ENCODE measurements at places on chromosomes 3 and 15.

DNA sequence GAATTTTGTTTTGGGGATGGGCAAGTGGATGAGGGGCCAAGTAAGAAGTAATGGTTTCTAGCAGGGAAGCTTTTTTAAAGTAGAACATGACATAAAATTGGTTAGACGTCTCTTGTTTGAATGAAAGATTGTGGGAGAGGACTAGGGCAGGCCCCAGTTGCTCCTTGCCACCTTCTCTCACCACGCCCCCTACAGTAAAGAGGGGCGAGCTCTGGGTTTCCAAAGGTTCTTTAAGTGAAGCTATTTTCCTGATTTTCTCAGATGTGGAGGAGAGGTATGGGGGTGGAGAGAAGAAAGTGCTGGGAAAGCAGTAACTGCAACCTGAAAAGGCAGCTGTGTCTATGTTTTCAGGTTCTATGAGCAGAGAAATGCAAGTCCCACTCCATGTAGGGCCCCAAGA is 32.6 kb upstream of the SKIL start:
- no peak for DNase-seq

- no peak for DNase-seq
Observed at GRCh38 chr3:186938716-186939115, 8.4 kb downstream of the ST6GAL1 start.

GRCh38 chr15:96774216-96774615 is 443.7 kb downstream of the NR2F2 start:
- DNase-seq, result no peak

DNA sequence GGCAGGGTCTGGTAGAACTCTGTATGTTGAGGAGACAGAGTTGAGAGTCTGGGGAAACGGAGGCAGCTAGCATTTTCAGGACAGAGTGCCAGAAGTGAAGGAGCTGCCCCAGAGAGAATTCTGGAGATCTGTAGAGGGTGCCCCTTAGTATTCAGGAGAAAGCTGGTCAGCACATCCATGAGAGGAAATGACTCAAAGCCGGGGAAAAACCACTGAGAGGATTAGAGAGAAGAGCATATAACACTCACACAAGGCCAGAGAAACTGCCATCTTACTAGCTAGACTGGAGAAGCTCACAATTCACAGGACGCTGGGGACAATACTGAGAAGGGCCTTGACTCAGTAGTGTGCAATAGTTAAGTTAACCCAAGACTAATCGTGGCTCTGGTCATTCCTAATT is 75.7 kb upstream of the DPPA4 start:
- no peak for DNase-seq

GRCh38 chr3:62343755-62344154 is 29.6 kb downstream of the FEZF2 start:
- no peak for DNase-seq

GRCh38 chr15:64286473-64286872 is 69.5 kb downstream of the CSNK1G1 start:
- no peak for DNase-seq

DNA sequence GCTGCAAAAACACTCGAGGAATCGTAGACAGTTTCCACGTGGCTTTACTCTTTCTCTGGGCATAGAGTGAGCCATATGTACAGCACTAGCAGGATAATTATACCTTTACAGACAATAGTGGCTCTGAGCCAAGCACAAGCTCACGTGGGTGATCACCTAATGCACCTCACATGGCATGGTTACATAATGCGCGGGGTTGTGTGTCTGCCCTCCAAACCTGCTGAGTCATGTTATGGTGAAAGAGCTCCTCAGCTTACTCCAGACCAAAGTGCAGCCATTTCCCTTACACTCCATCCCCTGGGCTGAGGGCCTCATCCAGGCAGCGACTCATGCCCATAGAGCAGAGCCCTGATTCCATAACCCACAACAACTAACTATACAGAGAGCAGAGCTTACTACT is 1458.4 kb upstream of the CADM2 start:
- no peak for DNase-seq

DNA sequence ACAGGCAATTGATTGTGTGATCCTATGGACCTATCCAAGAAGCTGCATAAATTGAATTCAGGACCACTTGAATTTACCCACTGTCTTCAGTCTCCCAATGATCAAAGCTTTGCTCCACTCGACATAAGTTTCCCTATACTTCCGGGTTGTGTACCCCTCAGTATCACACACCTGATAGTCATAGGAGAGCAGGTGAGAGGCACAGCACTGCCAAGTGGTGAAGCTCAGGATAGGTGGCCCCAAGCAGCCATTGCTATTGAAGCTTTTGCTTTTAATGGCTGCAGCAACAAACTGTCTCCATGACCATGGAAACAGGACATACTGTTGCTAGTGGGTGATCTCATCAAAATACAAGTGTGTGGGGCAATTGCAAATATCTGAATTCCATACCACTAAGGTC is 27.7 kb downstream of the GASK1A start:
- DNase-seq, result no peak

DNA sequence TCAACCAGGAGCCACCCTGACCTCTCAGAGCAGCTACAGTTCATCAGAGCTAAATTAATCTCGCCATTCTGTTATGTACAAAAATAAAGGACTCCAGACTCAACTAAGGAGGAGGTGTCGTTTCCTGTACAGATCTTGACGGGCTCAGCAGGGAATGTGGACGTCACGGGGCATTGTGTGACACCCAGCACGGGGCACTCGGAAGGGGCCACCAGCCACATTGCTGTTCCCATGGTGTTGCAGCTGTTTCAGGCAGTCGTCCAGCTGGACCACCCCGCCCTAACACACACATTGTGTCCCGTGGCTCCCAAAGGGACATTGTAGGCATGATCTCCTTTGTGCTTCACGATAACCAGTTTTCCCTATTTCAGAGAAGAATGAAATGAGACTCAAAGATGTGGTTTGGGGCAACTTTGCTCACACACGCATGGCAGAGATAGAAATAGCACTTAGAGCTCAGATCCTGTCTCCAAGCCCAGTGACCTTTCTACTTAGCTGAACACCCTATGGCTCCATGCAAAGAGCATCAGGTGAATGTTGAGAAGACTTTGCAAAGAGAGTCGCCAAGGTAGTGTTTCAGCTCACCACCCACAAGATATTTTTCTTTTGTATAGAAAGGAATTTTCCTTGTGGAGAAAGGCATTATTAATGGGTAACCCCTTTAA is 5.5 kb downstream of the SSUH2 start:
- no peak for DNase-seq

- no peak for DNase-seq
Observed at GRCh38 chr3:30770387-30770786, 124.1 kb downstream of the GADL1 start.

GRCh38 chr15:61824291-61824690 is 236.0 kb downstream of the VPS13C start:
- no peak for DNase-seq

GRCh38 chr3:138781012-138781470 is 53.7 kb downstream of the PIK3CB start:
- DNase-seq, result peak; percentile 6

DNA sequence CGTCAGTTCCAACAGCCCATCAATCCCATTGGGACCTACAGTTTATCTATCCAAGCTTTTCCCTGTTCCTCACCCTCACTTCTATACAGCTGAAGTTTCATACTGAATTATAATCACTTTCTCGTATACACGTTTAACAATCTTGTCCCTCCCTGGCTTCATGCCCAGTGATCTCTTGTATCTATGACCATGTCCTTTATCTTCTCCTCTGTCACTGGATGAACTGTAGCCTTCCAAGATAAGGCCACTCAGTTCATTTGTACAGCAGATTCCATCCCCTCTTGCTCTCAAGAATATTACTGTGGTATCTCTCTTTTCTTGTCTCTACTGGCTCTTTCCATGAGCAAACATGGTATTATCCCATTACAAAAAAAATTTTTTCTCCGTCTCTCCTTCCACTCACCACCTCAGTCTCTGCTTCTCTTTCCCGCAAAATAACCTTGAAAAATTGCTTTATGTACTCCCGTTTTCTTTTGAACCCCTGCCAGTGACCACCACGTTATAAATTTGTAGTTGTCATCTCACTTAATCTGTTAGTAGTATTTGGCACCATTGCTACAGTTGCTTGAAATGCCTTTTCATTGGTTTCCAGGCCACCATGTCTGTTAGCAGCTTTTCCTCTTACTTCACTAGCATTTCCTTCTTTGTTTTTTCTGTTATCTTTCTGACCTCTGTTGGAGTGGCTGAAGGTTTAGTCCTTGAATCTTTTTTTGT is 9.4 kb downstream of the CTNNB1 start:
- DNase-seq, result no peak

DNA sequence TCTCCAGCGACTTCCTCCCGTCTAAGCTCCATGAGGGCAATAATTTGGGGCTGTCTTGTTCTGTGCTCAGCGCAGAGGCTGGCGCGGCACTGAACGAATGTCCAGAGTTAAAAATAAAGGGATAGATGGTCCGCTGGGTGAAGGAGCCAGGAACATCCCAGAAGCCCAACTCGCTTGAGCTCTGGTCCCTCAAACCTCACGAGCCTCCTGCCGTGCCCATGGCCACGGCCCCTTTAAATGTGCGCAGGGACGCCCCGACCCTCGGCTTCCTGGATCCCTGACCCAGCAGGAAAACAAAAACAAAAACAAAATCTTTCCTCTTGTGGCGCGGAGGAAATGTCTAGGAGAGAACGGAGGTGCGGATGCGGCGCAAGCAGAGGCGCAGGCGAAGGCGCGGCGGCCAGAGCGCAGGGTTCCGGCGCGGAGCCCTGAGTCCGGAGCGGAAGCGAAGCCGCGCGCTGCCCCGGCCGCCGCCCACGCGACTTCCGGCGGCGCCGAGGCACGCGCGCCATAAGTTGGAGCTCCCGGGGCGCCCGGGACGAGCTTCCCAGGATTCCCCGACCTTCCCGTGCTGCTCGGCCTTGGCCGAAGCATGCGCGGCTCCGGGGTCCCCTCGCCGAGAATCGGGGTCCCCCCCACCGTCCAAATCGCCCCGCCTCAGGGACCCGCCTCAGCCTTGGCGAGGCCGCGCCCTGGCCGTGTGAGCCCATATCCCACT is 52.9 kb upstream of the WNT7A start:
- no peak for DNase-seq

DNA sequence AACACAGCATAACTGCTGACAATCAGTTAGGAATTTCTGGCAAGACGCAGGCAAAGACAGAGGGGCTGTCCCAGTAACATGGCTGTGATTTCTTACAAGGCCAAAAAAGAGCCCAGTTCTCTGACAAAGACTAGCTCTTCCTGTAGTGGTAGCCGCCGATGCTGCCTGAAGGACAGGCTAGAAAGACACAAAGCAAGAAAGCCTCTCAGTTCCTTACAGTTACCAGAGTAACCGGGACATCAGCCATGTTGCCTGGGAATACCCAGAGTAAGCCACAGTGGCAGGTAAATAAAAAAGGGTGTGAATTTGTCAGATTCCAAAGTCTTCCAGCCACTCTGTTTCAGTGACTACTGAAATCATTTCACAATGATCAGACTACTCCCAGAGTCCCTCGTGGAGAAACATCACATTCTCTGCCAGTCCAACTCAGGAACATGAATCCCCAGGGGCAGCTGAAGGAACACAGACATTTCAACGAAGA is 493.6 kb upstream of the ADAMTS9 start:
- no peak for DNase-seq

DNA sequence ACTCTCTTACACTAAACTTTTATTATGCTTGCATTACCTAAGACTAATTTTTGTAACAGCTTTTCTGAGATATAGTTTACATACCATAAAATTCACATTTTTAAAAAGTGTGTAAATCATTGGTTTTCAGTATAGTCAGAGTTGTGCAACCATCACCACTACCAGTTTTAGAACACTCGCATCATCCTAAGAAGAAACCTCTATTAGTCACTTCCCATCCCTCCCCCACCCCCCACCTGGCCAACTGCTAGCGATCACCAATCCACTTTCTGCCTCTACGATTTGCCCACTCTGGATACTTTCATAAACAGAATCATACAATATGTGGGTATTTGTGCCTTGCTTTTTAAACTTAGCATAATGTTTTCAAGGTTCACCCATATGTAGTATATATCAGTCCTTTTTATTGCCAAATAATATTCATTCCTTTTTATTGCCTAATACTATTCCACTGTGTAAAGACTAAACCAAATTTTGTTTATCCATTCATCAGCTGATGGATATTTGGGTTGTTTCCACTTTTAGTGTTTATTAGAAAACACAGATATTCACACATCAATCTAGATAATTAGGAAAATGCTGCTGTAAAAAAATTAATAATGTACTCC is 23.0 kb downstream of the UBP1 start:
- DNase-seq, result no peak

DNA sequence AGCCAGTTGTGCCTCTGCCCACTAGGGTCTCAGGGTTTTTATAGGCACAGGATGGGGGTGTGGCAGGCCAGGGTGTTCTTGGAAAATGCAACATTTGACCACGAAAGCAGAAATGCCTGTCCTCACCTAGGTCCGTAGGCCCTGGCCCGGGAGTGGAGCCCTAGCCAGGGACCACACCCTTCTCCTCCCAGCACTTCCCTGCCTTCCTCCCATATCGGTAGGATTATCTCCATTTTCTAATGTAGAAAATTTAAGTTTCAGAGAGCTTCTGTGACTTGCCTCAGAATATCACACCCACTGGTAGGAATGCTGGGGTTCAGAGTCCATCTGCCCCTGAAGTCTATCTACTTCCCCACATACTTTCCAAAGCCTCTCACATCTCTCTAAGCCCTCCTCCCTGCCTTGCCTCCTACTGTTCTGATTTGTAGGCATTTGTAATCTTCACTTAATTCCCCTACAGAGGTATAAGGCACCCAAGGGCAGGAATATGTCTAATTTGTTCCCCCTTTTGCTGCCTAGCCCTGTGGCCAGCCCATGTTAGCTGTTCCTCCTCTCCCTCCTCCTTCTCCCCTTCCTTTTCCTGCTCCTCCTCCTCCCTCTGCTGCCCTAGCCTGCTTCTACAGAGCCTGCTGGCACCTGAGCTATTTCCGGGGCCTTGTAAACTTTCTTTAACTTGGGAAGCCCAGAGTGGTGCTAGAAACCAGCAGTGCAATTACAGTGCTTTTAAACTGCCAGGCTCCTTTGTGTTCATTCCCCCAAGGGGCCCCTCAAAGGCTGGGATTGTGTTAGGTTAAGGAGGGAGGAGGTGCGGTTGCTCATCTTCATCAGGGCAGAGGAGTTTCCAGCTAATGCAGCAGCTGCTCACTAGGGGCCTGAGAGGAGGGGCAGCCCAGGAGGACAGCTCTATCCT is 71.1 kb downstream of the MRPL46 start:
- DNase-seq, result no peak

- no peak for DNase-seq
Observed at GRCh38 chr3:13480340-13481318, 523 bp downstream of the HDAC11 start.

DNA sequence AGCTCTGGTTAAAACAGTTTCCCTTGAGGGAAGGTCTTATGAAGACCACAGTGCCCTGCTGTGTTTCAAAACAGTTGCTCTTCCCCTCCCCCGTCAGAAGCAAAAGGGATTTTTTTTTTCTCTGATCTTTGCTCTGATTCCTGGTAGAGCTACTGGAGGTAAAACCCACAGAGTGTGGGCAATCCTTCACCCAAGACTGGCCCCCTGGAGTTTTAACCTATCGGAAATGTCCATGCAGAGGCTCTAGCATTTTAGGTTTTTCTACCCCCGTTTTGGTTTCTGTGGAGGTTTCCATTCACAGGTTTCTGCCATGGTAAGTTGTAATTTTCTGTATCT is 27.7 kb downstream of the GRM2 start:
- no peak for DNase-seq

- no peak for DNase-seq
Observed at GRCh38 chr3:13563321-13563720, 14.4 kb downstream of the FBLN2 start.

Measured in stimulated activated CD8-positive, alpha-beta memory T cell treated with anti-CD3 and anti-CD28 coated beads, Interleukin-4, amount 100 ng/mL, for 1 hour (primary cell).